Skin of body (tissue), 3 donors: ENCODE measurements at places on chromosomes 1 and 21.

DNA sequence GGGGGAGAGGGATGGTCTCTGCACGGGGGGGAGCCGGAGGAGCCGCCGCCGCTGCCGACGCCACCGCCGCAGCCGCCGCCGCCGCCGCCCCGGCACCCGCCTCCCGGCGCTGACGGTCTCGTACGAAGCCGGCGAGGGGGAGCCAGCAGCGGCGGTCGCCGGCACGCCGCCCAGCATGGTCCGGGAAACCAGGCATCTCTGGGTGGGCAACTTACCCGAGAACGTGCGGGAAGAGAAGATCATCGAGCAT lies 311 bp downstream of the SPEN start:
- DNase-seq, result no peak

DNA sequence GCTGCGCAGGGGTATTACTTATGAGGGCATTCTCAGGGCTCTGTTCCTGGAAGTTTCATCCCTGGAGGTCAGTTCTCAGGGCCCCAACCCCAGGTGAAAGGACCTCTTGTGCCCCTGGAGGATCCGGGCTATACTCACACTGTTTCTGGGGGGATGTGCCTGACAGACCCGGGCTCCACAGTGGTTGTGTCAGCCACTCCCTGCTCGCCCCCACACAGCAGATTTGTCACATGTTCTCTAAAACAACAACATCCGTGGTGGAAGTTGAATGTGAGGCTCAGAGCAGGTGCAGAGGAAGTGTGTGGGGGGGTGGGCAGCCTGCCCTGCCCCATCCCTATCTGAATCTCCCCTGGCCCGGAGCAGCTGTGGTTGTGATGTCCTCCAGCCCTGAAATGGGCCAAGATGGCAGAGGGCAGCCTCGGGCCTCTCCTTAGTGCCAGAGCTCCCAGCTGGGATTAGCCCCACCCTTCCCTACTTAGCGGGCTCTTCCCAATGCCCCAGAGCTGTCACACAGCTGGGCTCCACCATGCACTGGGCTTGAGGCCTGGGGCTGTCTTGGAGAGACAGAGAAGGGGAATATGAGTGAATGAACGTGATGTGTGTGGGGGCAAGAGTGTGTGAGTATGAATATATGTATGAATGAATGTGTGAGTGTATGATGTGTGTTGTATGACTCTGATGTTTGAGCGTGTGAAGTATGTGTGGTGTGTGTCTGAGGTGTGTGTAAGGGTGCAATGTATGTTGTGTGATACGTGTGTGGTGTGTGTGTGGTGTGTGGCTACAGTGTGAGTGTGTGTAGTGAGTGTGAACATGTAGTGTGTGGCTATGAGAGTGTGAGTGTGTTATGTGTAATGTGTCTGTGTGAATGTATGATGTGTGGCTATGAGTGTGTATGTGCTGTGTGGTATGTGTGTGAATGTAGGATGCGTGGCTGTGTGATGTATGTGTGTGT lies 1.5 kb upstream of the FCMR start:
- DNase-seq, result no peak

GRCh38 chr1:212607913-212608391 lies 609 bp upstream of the ATF3 start:
- no peak for DNase-seq

DNA sequence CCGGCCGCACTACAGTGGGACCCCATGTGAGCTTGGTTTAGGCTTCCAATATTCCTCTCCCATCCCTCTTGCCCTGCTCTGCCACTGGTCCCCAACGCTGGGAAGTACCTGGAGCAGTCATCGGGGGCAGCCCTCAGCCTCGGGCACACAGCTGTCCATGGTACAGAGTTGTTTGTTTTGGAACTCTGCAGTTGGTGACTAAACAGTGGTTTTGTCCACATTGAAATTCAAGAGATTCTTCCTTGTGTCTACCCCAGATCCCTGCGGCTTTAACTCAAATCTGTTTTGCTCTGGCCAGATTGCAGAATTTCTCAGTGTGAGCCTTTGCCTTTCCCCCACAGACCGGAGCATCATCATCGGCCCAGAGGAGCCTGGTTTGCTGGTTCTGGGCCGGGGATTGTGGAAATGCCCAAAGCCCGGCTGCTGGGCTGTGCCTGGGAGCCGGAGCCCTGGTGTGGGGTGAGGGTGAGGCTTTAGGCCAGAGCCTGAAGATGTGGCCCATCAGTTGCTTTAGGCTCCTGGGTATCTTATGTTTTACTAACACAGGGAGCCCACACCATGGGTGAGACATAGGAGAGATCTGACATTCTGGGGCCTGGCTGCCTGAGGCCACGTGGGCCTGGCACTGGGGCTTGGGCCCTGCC lies 93.2 kb downstream of the ARHGEF10L start:
- no peak for DNase-seq

DNA sequence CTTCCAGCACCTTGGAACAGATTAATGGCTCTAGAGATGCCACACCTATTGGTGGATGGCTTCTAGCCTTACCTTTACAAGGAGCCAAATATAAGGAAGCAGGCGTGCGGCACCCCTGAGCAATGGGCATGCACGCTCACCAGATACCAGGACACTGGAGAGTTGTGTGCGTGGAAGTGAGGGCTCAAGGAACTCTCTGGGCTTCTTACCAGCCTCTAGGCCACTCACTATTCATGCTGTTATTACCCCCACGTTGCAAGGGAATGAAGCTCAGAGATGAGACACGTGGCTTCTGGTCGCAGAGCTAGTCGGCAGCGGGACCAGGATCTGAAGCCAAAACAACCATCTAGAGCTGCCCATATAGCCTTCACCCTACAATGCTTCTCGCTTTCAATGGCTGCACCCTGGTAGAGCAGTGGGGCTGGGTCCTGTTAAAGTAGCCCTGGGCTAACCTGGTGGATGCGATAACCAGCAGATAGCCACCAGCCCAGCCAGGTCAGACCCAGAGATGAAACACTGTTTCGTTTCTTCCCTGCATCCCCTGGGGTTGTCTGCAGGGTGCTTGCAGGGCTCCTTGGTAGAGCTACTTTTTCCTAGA lies 396.4 kb upstream of the VAMP3 start:
- no peak for DNase-seq

- DNase-seq, result no peak
These were observed 167.4 kb downstream of the HHAT start for GRCh38 chr1:210496063-210496462.

DNA sequence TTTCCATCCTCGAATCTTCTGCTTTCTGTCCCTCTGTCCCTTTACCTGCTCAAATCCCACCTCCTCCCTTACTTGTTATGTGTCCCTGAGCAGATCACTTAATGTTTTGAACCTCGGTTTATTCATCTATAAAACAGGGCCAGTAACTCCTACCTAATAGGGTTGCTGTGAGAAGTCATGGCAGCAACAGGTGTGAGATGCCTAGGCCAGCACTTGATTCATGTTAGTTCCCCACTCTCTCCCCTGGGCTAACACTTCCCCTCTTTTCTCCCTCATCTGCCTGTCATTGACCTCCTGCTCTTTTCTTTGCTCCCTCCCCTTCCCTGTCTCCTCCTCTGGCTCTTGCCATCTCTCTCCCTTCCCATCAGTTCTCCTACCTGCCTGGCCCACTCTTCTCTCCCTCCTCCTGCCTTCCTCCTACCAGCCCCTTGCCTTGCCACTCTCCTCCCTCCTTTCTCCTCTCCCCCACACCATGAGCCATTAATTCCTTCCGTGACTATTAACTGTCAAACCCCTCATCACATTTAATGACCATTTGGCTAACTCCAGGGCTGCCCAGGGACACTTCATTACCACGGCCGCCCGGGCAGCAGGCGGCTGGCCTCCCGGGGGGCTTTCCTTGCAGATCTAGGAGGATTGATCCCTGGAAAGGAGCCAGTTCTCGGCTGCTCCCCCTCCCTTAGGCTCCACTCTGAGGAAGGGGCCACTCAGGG lies 90.6 kb upstream of the CD1D start:
- DNase-seq, result no peak

DNA sequence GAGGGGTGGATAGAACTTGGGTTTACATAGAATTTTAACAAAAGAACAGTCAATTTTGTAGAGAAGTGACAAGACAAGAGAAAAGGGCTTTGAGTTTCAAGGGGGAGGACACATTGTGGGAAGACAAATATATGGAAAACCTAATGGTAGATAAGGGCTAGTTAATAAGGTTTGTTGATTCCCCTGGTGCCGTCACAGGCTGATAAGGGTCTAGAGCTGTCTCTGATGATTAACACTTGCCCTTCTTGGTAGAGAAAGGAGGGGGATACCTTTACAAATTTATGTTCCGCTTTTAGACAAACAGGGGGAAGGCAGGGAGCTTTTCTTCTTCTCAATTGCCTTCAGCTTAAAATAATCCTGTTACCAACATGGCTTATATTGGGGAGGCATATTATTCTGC lies 124.3 kb downstream of the ETS2 start:
- no peak for DNase-seq

DNA sequence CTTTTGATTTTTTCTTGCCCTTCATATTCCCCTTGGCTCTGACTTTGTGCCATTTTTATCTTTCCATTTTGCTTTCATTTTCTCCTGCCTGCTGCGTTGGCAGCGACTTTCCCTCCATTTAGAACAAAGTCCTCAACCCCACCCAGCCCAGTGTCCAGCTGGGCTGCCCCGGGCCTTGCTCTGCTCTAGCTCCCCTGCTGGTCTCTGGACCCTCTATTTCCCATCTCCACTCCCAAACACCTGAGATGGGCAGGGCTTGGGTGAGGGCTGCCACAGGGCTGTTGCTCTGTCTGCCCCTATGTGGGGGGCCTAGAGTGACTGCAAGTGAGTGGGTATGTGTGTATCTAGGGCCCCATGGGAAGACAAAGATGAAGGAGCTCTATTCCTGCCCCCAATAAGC lies 7.3 kb upstream of the ADAM15 start:
- no peak for DNase-seq

DNA sequence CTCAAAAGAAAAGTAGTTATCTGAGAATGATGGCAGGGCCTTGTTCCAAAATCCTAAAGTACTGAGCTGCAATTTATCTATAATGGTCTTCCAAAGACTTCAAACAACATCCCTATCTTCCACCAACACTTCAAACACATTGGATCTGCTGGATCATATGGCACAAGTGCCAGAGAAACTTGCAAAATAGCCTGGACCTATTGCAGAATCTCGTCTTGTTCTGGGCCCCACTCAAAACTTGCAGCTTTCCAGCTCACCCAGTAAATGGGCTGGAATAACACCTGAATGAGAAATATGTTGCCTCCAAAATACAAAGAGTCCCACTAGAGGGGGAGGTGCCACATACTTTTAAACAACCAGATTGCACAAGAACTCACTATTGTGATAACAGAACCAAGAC lies 44.0 kb upstream of the PKN2 start:
- DNase-seq, result no peak

GRCh38 chr1:229582011-229582694 lies 23.6 kb upstream of the ABCB10 start:
- no peak for DNase-seq

GRCh38 chr21:36104317-36105300 lies 30.3 kb upstream of the CBR3 start:
- no peak for DNase-seq
